Stimulated activated CD8-positive, alpha-beta memory T cell treated with anti-CD3 and anti-CD28 coated beads, Interleukin-7, amount 100 ng/mL, for 48 hours (primary cell): ENCODE measurements at places on chromosomes 13 and 19.
A peak's percentile ranks its signal among the peaks of the same experiment; 100 is the strongest.

- no peak for DNase-seq
Measured at GRCh38 chr13:90839061-90839460, 508.4 kb upstream of the MIR17HG start.

DNA sequence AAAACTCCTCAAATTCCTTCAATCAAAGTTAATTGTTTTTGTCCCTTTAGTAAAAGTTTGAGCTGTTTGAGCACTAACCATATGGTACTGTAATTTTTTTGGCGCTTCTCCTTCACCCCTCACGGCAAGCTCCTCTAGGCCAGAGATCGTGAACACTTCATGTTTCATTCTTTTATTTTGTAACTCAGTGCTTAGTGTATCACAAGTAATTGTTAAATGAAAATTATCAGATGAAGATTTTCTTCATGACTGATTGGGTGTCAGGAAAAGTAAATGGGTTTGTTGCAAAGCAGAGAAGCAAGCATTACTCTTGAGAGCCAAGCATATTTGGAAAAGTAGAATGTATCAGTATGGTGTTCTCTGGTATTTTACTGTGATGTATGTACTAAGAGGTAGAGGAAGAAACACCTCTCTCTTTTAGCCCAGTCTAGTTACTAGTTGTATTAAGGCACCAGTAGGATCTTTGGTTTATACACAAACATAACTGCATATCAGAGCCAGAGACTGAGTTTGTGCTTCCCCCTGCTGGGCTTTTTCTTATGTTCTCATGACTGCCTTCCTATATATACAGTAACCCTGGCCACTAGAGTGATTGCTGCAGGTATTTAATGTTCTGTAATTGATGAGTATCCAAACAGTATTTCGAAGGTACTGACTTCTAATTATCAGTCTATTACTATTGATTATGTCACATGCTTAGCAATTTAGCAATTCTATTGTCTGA is 202.3 kb upstream of the KLHL1 start:
- no peak for DNase-seq

- no peak for DNase-seq
Measured at GRCh38 chr13:93244141-93244917, 17.7 kb downstream of the GPC6 start.

DNA sequence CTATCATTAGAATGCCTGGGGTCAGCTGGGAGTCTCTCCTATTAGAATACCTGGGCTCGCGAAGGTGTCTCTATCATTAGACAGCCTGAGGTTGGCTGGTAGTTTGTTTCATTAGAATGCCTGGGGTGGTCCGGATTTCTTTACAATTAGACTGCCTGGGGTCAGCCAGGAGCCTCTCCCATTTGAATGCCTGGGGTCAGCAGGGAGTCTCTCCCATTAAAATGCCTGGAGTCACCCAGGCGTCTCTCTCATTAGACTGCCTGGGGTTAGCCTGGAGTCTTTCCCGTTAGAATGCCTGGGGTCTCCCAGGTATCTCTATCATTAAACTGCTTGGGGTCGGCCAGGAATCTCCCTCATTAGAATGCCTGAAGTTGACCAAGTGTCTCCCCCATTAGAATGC is 1458.3 kb downstream of the UQCRFS1 start:
- DNase-seq: no peak

DNA sequence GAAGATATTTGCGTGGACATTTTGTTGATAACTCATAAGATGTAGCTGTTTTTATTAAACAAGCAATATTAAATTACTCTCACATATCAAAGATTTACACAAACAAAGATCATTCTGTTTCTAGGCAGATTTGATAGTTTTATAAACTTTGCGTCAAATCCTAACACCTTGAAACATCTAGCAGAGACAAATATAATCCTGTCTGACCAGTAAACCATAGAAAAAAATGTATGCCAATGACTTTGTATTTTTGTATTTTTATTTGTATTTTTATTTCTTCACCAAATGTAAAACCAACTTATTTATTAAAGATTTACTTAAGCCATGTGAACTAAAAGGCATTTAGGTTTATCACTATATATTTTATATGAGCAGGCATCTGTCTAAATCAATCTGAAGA is 494.6 kb downstream of the GPC5 start:
- DNase-seq: no peak

DNA sequence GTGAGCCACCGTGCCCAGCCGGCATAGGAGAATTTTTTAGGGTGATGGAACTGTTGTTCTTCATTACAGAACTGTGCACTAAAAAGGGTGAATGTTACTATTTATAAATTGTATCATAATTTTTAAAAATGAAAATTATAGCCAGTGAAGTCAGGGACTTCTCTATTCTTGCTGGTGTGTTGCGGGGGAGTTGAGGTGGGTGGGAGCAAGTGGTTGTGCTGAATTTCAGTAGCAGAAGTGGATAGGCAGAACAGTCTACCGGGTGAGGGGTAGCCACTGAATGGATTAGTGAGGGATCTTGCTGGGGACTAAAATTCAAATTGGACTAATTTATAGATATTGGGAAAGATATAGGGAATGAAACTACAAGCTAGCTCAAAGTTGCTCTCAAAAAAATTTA is 74.0 kb downstream of the CAB39L start:
- DNase-seq: no peak

GRCh38 chr13:112205990-112206389 is 139.0 kb downstream of the SOX1 start:
- DNase-seq: no peak

- DNase-seq: no peak
Measured at GRCh38 chr19:610801-611480, 21.3 kb downstream of the HCN2 start.

DNA sequence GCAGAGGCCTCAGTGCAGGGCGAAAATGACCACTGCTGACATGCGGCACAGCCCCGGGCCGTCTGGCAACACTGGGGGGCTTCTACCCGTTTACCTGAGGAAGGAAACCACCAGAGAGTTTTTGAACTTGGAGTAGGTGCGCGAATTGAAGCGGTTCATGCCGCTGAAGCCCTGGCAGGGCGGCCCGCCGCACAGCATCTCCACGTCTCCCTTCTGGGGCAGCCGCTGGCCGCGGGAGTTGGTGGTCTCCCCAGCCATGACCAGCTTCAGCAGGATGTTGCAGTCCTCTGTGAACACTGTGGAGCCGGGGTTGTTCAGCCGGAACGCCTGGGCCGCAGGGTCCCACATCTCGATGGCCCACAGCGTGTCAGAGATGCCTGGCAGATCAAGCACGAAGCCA is 20.3 kb upstream of the EIF3G start:
- no peak for DNase-seq

DNA sequence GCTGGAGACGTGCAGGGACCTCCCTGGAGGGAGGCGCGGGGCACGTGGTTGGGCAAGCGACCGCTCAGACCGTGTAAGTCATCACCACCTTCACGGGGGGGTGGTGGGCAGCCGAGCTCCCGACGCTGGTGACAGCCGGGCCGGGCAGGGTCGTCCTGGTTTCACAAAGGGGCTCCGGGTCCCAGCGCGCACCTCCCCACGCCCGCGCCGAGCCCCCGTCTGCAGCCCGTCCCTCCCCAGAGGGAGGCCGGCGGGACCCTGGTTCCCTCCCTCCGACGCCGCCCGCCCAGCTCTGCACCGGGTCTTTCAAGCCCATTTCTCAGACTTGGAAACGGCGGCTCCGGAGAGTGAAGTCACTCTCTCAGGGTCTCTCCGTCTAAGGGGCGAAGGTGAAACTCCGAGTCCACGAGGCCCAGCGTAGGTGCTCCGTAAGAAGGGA is 729 bp upstream of the ARID3A start:
- DNase-seq: peak; percentile 66

DNA sequence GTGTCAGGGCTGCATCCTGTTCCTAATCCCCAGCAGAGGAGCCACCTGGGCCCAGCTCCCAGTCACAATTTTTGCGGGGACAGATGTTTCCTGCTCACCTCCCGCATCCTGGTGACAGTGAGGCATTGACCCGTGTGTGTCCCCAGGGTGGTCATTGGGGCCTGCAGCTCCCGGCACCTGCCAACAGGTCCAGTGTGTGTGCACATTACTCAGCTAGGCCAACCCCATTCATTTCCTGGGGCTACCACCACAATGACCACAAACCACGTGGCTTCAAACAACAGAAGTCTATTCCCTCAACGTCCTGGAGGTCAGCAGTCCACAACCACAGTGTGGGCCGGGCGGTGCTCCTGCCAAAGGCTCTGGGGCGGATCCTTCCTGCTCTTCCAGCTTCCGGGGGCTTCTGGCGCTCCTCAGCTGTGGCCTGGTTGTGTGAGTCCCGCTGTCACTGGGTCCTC is 11.9 kb upstream of the F2RL3 start:
- DNase-seq: no peak

- DNase-seq: no peak
Measured at GRCh38 chr19:11390933-11391680, 7.0 kb upstream of the EPOR start.

DNA sequence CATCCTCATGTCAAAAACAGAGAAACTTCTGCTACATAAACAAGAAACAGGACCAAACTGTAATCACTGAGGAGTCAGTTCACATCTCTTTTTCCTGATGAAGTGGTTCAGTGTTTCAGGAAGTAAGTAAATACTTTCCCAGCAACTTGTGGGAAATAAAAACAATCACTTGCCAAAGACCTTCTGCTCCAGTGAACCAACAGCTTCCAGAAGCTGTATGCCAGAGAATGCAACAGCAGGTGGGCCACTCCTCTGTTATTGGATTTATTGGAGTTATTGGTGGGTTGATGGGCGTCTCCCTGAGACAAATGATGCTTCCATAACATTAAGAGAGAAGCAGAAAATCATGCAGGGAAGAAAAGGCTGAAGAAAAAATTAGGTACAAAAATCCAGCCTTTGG is 9.9 kb downstream of the SLC6A16 start:
- no peak for DNase-seq

GRCh38 chr13:113155201-113155600 is 3.2 kb upstream of the PROZ start:
- no peak for DNase-seq

GRCh38 chr19:41566001-41566400 is 10.0 kb upstream of the CEACAM21 start:
- DNase-seq: no peak

DNA sequence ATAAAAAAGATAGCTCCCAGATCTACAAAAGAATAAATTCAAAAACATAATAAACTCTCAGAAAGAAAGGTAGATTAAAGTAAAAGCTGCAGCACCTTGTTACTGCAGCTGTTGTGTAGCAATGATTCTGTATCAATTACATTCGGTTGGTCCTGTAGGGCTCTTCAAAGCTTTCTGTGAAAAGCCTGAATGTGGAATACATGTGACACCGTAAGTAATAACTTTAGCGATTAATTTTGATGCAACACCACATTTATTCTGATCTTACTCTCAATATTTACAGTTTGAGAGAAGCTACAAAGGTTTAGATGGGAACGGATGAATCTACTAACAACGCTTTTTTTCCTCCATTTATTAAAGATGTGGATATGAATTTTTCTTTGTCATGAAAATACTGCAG is 279.2 kb downstream of the DACH1 start:
- DNase-seq: no peak

GRCh38 chr19:7883796-7884570 is 4.3 kb upstream of the LRRC8E start:
- no peak for DNase-seq

DNA sequence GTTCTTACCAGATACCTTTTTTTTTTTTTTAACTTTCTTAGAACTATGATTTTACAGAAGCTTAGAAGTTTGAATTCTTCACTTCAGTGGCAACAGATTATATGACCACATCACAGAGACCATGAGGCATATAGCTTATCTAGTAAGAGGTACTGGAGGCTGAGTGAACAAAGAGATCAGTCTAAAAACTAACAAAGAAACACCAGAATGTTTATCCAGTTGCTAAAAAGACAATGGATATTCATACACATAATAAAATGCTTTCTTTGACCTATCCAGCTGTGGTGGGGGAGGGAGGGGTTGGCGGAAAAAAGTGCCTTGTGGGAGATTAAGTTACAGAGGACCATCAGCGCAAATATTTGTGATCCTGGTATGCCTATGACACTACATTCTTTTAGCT is 34.7 kb upstream of the SLITRK6 start:
- no peak for DNase-seq

GRCh38 chr13:99657848-99658260 is 156.6 kb downstream of the TM9SF2 start:
- DNase-seq: no peak

DNA sequence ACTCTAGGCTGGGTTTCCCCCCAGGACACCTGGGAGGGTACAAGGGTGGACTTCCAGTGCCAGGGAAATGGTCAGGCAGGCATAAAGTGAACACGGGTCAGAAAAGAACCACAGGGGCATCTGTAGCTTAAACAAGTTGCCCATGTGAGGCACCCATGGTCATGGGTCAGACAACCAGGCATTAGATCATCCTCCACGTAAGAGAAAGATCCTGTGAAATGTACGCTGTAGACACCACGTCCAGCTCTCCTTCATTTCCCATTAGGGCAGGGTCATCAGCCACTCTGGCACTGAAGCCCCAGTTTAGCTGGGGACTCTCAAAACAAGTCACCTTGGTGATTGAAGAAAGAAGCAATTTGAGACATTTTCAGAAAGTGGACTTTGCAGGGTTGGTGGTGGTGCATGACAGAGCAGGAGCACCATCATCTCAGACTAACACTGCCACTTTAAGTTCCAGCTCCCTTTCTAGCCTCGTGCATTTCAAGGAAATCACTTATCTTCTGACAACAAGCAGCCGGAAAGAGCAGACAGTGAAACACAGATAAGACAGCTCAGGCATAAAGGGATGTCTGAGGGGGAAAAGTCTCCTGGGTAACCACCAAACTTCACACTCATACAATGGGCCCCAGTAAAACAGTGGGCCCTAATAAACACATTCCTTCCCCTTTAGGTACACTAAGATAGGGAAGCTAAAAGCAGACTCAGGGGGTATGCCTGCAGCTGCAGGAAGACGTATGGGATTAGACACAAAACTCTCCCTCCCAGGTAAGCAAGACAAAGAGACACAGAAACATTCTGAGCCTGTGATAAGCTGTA is 16.1 kb upstream of the SIGLEC6 start:
- DNase-seq: no peak

GRCh38 chr13:24043590-24044350 is 116.8 kb upstream of the SPATA13 start:
- no peak for DNase-seq

DNA sequence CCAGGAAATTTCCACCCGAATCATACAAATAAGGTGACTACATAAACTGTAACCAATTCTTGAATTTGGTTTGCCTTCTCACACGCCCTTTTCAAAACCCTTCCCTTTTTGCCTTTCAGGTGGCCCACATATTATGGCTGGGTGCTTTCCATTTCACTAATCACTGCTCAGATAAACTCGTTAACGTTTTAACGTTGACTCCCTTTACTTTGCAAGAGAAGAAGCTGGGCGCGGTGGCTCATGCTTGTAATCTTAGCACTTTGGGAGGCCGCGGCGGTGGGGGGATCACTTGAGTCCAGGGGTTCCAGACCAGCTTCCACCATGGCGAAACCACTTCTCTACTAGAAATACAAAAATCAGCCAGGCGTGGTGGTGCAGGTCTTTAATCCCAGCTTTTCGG is 19.8 kb upstream of the ZNF91 start:
- DNase-seq: no peak

- DNase-seq: no peak
Measured at GRCh38 chr19:409516-410242, 732 bp upstream of the C2CD4C start.

GRCh38 chr19:4516199-4516938 is 1.9 kb downstream of the PLIN4 start:
- no peak for DNase-seq

GRCh38 chr13:97328222-97328790 is 105.7 kb upstream of the RAP2A start:
- DNase-seq: no peak
